ENCODE measurements at places on chromosomes 11 and 22.

GRCh38 chr11:7538031-7538430 is 24.2 kb downstream of the PPFIBP2 start:
- DNase-seq, result no peak

- no peak for DNase-seq
Measured at GRCh38 chr22:22785316-22786065, 102.1 kb upstream of the IGLL5 start.

DNA sequence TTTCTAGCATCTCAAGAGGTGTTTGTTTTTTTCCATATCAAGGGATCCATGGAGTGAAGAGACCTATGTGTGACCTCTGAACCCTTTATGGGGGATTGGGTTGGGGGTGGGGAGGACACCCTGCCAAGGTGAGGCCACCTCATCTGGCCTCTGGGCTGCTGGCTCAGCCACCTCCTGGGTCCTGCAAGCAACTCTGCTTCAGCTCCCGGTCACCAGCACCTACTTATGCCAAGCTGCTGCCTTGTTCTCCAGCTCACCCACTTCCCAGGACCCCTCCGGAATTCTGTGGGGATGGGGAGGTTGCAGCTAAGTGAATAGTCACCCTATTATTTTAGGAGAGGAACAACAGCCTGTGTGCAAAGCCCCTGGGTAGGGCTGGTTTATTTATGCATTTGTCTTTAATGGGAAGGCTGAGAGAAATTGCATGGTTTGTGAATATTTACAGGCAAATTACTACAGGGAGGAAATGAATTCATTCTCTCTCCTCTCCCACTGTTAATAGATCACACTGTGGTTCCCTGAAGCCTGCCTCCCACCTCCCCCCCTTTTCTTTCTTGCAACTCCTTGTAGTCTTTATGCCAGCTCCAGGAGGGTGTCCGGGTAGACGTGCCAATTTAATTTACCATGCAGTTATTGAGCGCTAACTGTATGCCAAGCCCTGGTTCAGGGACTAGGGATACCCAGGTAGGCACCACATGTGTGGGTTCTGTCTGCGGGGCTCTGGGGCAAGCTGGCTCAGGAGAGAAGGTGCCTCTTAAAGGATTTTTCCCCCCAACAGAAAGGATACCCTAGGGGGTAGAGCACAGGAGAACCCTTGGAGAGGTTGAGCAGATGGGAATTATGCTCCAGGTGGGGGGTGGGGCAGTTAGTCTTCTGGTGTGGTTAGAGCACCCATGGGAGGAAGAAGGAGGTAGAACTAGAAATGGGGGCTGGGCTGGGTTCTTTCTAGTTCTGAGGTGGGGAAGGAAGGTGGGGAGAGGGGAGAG is 50.7 kb downstream of the TSPAN18 start:
- DNase-seq, result no peak

DNA sequence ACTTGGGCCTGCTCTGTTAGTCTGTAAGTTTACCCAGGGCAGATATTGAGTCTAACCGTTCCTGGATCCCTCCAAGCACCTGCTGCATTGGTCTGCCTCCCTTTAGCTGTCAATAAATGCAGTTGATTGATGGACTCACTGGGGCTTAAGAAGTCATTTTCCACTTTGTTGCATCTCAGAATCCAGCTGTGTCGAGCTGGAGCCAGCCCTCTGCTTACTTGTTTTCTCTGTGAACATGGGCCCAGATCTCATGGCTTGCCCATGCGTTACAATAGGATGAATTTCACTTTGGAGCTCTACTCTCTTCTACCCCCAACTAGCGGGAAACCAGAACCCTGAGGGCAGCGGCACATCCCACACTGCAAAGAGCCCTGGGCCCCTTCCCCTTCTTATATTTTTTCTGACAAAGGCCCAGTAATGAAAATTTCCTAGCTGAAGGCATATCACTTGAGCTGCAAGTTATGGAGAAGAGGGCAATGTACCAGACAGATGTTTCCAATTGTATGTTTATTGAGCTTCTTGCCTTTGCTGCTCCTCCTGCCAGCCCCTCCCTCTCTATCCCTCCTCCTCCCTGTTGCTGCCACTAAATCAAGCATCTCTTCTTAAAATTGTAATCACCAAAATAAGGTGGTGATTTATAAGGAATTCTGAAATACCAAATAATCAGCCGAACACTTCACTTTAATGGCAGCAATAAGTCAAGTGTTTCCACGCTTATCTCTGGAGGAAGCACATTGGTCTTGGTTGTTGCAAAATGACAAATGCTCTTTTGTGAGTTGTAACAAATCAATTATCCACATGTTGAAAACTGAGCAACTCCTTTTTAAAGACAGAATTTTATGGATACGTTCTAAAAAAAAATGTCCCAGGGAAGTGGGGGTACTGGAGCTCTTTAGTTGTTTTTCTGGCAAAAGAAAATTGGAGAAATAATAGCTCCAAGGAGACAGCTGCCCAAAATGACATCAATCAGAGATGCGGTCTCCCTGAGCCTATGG is 212.3 kb upstream of the ZBED5 start:
- DNase-seq, result no peak

DNA sequence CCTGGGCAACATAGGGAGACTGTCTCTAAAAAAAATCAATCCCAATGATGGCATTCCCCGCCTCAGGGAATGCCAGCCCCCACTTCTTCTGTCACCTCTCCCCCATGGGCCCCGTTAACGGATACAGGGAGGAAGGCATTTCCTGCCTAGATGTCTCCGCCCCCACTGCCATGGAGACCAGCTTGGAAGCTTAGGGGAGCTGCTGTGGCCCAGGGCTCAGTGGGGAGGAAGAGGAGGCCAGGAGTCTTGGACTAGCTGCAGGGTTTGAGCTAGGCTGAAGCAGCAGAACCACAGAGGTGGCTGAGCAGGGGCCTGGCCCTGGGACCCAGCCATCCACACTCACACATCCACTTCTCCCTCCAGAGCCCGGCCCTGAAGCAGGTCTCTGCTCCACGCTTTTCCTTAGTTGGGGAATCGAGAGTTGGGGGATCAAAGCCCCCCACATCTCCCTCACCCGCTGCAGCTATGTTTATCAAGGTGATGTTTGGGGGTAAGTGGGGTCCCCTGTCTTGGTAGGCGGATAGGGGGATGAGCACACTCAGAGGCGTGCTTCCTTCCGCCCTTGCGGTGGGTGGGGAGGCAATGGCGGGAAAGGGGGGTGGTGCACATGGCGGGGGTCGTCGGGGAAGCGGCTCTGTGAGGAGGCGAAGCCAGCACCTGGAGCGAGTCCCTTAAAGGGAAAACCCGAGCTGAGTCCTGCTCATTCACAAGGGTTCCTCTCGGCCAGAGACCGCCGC is at the start of gene C22orf15:
C22orf15 (plus strand) TSS at position 149 of the 737 bp plus-strand sequence; CDS start at position 466, 317 bp downstream.
- DNase-seq, result no peak

DNA sequence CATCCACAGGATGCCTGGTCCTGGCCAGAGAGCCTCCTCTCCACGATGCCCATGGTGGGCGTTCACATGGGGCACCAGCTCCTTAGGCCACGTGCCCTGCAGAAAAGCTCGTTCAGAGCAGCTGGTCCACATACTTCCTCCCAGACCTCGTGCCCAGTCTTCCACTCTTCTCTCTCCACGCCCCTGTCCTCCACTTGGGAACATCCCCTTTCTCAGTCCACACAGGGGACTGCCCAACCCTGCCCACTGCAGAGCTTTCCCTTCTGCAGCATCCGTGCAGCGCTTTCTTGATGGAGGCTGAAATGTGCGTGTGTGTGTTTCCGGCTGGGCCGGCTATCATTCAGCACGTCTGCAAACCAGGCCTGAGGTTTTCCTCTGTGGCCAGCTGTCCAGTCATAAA is 11.3 kb downstream of the TPCN2 start:
- DNase-seq, result no peak

GRCh38 chr11:19447150-19447566 is 206.4 kb upstream of the E2F8 start:
- DNase-seq, result peak; percentile 62

- peak; percentile 71 for DNase-seq
Measured at GRCh38 chr22:37544955-37545702, 15.2 kb upstream of the CDC42EP1 start.

DNA sequence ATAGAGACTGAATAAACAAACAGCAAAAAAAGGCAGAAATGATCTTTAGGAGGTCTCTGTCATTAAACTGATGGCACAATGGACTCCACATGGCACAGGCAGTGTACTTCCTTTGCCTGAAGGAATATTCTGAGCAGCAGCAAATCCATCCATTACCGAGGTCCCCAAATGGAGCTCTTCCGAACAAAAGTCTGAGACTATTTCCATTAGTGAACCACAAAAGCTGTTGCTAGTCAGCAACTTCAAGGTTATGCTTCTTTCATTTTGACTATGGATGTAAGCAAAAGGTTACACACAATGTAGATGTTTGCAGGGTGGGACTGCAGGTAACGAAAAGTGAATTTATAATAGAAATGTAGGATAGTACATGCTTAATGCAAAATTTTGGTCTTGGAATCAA is 14.5 kb downstream of the NARS2 start:
- no peak for DNase-seq

- no peak for DNase-seq
Measured at GRCh38 chr11:11586465-11586864, 35.3 kb downstream of the GALNT18 start.

- DNase-seq, result peak; percentile 89
Measured at GRCh38 chr11:36385121-36385970, 89.3 kb downstream of the PRR5L start.

DNA sequence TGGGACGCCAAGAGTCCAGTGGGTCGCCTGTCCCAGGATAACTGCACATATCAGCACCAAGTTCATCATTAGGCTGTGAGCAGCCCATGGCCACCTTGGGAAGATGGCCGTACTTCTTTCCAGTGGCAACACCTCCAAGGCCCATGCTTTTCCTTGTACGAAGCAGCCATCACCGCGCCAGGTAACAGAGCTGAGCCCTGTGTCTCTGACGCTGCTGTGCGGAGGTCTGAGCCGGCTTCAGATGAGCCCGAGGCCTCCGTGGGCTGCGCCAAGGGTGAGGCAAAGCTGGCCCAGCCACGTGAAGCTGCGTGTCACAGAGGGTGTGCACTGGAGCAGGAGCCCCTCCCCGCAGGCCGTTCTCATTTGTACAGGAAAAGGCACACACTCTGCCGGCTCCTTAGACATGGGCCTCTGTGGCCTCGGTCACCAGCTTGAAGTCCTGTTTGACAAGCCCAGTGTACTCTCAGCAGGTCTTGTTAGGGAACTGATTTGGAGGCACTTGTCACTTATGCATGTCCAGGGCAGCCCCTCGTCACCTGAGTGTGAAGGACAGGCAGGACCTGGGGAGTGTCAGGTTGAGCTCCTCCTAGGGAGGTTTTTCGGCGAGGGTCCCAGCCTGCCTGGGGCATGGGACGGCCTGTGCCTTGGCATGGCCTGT is 401.5 kb downstream of the TBC1D22A start:
- DNase-seq, result no peak

GRCh38 chr11:72024069-72024754 is 25.5 kb downstream of the IL18BP start:
- DNase-seq, result no peak

DNA sequence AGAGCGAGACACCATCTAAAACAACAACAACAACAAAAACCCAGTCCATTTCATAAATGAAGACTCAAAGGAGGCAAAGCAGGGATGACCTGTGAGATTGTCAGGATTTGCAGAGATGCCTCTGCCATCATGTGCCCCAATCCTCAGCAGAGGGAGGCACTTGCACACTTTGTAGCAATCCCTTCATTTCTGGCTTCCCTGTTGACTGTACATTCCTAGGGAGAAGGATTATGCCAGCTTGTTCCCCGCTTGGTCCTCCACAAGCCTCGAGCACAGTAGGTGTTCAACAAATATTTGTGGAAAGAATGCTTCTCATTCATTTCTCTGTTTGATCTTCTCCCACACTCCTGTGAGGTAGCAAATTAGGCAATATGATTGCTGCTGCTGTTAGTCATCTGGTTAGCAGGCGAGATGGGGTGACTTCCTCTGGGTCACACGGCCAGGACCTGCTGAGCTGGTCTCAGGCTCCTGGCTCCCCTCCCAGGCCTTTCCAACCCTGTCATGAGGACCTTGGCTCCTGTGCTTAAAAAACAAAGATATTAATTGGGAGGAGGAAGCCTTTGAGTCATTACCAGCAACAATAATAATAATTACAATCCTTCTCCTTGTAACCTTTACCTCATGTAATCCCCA is 34.1 kb downstream of the LIF start:
- DNase-seq, result peak; percentile 98

GRCh38 chr11:15841931-15842740 is 514.2 kb downstream of the SOX6 start:
- DNase-seq, result peak; percentile 57

DNA sequence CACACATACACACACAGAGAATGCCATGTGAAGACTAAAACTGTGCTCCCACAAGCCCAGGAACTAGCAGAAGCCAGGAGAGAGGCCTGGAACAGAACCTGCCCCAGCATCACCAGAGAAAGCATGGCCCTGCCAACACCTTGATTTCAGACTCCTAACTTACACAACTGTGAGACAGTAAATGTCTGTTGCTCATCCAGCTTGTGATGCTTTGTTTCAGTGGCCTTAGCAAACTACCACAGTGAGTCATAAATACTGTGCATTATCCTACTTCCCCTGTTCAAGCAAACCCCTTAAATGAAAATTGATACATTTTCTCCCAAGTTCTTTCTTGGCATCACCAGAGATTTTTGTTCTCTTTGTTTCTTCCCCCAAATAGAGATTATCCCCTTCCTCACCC is 1539.4 kb upstream of the TENM4 start:
- peak; percentile 97 for DNase-seq

DNA sequence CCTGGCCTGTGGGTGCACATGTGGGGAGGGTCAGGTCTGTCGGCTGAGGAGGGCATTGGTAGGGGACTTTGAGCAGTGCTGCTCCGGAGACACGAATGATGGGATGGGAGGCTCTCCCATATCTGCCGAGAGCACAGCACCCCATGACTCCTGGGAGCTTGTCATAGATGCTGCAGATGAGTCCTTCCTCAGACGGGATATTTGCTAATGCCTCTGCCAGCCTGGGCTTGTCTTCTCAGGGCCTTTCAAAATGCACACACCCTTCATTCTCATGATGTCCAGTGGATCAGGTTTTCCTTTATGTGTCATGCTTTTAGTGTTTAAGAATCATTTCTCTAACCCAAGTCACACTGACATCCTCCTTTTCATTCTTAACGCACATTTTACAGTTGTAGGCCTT is 8.1 kb upstream of the RNH1 start:
- DNase-seq, result peak; percentile 100

DNA sequence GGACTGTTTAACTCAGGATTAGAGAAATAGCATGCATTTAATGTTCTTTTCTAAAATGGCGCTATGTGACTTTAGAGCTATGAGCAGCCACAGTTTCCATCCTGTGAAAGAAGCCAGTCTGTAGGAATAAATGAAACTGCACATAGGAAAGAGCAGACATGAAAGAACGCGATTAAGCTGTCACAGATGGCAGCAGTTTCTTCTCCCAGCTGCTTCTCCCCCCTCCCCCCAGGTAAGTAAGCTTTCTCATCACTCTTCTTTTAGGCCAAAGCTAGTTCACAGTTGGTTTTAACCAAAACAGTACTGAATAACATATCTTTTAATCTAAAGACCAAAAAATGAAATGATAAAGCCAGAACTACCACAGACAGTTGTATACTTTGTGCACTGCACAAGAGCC is 266.4 kb downstream of the KCNA4 start:
- no peak for DNase-seq

DNA sequence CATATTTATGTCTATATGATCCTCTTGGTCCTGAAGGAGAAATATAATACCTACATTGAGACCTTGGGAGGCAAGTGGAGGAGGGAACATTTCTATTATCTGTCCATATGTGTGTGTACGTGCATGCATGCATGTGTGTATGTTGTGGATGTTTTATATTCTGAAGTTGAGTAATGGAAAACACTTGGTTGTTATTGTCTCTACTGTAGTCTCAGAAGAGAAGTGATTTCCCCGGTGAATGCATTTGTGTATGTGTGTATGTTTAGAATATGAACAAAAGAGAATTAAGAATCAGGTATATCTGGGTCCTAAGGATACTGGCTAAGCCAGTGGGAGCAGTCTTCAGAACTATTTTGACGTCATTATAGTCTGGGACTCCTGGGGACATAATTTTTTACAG is at the start of gene OR52N1:
OR52N1 (minus strand) TSS at position 101 of the 400 bp plus-strand sequence. CDS start 2,449 bp downstream, outside the sequence.
- DNase-seq, result no peak

All from bronchial epithelial cell (primary cell).